ENCODE measurements at places on chromosomes 2 and 18.

DNA sequence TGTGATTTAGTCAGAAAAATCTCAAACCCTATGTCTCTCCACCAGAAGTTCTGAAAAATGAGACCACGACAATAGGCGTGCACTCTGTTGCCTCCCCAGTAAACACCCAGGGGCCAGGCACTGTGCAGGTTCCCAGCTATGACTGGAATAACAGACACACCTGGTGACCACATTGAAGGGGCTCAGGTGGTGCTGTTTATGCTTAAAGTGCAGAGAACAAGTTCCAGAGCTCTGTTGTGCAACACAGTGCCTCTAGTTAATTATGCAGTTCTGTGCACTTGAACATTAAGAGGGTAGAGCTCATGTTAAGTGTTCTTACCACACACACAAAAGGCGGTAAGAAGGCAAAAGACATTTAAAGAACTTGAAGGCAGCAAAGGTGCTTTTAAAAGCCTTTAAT is 52.6 kb upstream of the AFF3 start:
- DNase-seq = peak; percentile 38

DNA sequence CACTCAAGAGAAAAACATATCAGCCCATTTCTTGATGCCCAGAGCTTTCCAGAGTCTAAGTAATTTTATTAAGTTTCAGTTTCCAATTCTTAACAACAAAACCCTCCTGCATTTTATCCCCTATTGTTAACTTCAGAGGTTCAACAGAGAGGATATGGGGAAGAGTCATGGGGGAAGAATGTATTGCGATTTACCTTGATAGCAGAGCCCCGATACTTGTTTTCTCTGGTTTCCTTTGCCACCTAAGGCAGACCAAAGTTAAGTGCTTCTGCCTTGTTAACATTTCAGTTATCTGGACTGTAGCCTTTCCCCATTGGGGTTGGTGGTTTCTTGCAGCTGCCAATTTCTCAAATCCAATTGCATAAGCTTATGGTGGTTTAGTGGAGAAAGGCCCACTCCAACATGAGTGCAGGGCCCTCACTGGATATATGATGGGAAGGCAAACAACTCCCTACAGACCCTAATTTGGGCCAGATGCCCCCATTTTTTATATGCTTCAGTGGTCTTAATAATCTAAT is 82.0 kb upstream of the ITGB6 start:
- DNase-seq = no peak

- DNase-seq = no peak
These were observed 78.1 kb upstream of the KIF5C start for GRCh38 chr2:148796735-148797512.

GRCh38 chr2:130759906-130760753 is 4.8 kb downstream of the AMER3 start:
- no peak for DNase-seq

GRCh38 chr2:176830362-176830761 is 382.2 kb upstream of the HNRNPA3 start:
- DNase-seq = no peak

DNA sequence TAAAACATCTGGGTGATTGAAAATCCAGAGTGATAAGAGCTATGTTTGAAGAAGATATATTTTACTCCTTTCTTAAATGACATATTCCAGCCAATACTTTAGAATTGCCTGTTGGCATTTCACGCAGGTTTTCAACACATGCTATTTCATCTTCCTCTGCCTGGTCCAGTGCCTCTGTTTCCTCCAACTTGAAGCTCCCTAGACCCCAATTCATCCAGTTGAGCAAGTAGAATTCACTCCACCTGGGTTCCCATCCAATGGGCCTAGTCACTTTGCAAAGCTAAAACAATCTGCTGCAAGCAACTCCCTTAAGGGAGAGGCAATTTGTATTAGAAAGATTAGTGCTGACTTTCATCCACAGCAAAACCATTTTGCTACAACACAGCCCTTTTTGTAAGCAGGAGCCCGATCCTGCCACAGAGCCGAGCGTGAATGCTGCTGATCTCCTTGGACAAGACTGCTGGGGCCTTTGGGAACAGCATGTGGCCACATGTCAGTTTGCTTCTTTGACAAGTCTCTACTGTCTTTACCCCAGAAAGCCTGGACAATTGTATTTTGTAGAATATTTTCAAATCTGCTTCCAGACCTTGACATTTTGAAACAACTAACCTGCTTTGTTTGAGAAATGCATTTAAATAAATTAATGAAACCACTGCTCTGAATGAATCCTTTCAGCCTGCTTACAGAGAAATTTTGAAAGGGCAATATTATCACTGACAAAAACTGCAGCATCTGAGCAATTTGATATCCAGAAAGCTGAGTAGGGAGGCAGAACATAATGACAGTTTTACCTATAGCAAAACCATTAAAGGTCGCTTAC is 259.1 kb downstream of the TDRD15 start:
- no peak for DNase-seq

- no peak for DNase-seq
These were observed 21.3 kb downstream of the EDAR start for GRCh38 chr2:108967757-108968156.

DNA sequence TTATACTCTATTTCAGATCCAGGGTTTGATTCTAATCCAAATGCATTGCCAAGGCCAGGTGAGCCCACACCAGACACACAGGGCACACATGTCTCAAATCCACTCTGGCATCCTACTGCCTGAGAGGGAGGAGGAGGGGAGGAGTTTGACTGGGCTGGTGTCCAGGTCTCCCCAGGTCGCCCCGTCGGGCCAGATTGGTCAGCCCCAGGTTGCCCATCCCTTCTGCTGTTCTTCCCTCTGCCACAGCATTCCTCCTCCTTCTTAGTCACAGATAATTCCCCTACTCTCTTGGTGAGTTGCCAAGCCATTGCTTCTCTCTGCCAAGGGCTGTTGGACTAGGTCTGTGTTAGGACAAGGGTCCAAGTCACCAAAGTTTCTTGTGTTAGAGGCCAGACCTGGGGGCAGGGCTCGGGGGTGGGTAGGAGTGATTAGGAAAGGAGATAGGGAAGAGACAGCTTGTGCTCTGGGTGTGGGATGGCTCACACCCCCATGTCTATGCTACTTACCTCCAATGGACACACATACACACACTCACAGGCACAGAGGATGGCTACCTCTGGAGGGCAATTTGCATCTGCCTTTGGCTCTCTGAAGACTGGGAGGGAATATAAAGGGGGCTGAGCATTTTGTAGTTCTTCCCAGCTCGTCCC is 2.5 kb upstream of the EGR4 start:
- DNase-seq = no peak

GRCh38 chr2:95314964-95315611 is 17.9 kb downstream of the KCNIP3 start:
- DNase-seq = no peak

- DNase-seq = peak; percentile 76
These were observed 55.5 kb upstream of the RNF152 start for GRCh38 chr18:61948281-61948741.

DNA sequence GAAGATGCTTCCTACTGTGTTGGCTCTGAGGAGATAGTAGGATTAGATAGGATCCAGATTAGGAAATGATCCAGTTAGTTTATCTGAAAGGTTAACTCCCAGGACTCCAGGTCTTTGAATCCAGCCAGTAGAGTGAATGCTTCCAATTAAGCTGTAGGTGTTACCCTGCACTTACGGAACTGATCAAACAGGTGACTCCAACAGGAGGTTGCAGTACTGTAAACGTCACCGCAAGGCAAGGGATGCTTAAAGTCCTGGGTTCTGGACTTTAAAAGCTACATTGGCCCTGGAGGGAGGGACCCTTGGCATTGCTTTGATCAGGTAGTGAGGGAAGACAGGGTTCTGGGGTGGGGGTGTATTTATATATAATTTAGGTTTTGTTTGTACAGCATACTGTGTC is 5.6 kb downstream of the LGALSL start:
- DNase-seq = no peak

Data from mesenchymal stem cell (in vitro differentiated cells and primary cell).